ENCODE measurements at places on chromosomes 1 and 21.

DNA sequence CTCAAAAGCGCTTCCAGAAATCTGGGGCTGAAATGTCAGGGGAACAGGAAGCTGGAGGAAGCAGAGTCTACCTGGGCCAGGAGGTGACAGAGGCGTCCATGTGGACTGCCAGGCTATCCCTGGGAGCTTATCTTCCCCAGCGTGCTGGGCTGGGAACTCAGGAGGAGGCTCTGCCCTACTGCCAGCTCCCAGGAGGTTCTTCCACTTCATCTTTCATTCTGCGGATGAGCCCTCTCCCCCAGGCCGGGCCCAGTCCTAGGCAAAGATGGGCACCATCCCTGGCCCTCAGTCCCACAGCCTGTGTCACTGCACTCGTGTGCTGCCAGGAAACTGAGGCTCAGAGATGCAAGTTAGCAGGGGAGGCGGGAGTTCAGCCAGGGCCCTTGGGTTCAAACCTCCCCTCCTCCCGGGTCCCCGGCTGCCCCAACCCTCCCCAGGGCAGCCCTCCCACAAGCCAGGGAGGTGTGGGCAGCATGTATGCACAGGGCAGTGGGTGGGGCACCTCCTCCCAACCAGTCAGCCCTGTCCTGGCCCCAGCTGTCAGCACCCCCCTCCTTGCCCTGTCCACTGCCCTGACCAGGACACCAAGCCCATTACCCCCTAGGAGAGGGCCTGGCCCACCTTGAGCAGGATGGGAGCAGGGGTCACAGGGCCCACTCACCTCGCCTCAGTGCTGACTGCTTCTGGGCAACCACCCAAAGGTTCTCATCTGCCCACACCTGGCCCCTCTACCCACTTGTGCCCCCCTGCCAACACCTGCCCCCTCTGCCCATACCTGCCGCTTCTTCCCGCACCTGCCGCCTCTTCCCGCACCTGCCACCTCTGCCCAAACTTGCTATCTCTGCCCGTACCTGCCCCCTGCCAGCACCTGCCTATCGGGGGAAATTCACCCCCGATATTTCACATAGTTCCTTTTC is 226.0 kb downstream of the NPHP4 start:
- DNase-seq, result no peak

GRCh38 chr1:7564137-7564536 is 207.0 kb upstream of the VAMP3 start:
- no peak for DNase-seq

GRCh38 chr21:30211071-30211470 is 4.8 kb downstream of the CLDN8 start:
- peak; percentile 28 for DNase-seq

DNA sequence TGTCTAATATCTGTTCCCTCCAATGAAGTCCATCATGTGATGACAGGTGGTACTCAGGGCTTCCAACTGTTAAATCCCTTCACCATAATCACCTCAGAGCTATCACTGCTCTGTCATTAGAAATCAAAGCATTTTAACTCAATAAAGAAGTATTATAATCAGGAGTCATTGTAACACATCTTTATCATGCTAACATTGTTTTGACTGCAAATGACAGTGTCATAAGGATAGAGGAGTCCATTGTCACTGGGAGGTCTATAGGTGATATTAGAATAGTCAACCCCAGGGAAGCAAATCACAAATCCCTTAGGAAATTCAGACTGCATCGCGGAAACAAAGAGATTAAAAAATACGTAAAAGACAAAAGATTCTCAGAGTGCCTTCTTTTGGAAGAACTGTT is 30.8 kb downstream of the LRRC53 start:
- no peak for DNase-seq

GRCh38 chr1:114339379-114339778 is 171.6 kb downstream of the TRIM33 start:
- DNase-seq, result no peak

GRCh38 chr1:40252601-40253000 is 4.9 kb downstream of the TMCO2 start:
- no peak for DNase-seq

DNA sequence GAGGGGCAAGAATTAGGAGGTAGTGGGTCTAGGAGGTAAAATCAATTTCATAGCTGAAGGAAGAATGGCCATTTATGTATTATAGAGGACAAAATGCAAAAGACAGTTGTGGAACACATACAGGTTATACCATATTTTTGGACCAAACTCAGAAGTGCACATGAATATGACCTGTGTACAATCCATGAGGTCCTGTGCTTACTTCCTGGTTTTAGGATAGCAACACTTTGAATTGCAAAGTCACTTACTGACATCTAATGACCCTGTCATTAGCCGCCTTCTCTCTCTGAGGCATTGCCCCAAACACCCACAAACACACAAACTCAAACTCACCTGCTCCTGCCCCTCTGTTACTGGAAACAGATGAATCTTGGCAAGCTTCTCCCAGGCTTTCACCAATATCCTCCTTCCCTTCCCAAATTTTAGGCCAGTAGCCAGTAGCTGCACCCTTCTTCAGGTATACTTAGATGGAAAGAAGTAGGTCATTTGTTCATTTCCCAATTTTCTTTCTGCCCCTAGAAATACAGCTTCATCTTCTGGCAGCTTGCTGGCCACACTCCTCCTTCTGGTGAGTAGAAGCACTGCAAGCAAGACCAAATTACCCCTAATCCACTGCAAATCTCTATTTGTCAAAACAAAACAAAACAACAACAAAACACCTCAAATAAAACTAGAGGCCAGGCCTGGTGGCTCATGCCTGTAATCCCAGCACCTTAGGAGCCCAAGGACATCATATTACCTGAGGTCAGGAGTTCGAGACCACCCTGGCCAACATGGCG is 13.7 kb upstream of the RPL5 start:
- DNase-seq, result no peak

GRCh38 chr1:85606414-85606800 is 25.8 kb downstream of the CCN1 start:
- no peak for DNase-seq

DNA sequence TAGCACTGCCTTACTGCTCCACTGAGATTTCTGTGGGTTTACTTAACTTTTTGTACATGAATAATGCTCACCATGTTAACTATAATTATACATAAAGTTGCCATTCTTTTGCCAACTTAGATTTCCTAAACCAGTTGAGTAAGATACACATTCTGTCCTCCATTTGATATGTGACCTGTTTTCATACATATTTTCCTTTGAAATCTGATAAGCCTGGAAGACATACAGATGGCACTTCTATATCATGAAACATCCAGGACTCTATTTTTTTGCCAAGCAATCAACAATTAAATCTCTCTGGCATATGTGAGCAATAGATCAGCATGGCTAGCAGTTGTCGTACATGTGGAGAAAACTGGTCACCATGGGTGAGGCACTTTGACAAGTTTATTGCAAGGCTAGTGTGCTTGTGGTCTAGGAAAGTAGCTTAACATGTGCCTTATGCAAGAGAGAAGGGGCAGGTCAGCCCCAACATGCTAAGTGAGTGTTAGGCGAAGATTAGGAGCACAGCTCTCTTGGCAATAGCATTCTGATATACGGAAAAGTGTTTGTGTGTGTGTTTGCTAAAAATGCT is 14.2 kb downstream of the PRRX1 start:
- DNase-seq, result peak; percentile 43

DNA sequence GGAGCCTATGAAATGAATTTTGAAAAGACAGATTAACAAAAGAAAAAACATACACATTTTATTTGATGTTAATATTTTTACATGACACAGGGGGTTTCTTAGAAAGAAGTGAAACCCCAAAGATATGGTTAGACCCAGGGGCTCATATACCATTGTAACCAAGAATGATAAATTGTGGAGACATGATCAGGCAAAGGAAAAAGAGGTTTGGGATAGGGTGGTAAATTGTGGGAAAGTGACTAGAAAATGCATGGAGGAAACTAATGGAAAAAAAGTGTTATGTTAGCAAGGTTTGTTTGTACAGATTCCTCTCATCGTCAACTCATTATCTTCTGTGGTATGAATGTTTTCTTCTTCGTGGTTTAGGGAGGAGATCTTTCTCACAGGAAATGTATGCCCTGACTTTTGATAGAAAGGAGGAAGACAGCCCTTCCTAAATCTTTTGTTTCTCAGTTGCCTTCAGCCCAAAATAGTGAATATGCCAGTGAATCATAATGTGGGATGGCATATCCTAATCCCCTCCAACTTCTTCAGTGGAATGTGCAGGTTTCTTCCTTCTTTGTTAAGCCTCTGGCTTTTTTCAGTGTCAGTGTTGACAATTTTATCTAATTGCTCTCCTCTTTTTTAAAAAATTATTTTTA is 140.4 kb upstream of the UBE2U start:
- DNase-seq, result no peak

DNA sequence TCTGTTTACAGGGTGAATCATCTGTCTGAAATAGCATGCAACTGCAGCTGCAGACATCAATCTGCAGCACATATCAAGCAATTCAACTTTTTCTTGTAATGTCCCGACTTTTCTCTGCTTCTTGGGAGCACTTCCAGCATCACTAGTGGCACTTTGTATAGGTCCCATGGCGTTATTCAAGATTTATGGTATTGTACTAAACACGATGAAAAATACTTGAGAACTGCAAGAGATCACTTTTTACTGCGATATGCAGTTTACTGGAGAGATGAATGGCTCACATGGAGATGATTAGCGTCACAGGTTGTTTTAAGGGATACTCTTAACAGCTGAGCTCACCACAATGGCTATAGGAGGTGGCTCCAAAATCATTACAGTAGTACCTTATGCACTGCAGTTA is 7.2 kb upstream of the SCMH1 start:
- DNase-seq, result no peak

- no peak for DNase-seq
Measured at GRCh38 chr21:16040601-16041000, 310.8 kb downstream of the USP25 start.

- DNase-seq, result no peak
Measured at GRCh38 chr1:193070386-193070753, 11.0 kb downstream of the RO60 start.

GRCh38 chr1:22665752-22666151 is 12.7 kb downstream of the C1QB start:
- DNase-seq, result no peak

DNA sequence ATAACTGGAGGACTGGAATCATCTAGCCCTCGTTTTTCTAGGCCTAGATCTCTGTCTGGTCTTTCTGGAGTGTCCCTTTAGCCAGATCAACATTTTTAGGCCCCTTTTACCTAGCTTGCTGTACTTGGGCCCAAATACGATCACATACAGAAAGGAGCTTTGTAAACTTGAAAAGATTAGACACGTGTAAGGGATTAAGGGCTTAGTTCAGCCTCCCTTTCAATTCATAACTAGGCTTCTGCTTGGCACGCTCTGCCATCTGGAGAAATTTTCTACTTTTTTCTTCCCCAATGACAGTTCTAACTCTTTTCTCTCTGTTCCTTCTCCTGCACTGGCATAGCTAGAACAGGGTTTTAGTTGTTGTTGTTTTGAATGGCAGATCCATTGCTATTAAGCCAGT is 153.3 kb upstream of the BEND5 start:
- DNase-seq, result no peak

- no peak for DNase-seq
Measured at GRCh38 chr21:44427241-44428120, 27.8 kb upstream of the LRRC3 start.

- no peak for DNase-seq
Measured at GRCh38 chr1:236240675-236241074, 41.1 kb downstream of the ERO1B start.

- no peak for DNase-seq
Measured at GRCh38 chr1:40160806-40161124, 422 bp upstream of the RLF start.

DNA sequence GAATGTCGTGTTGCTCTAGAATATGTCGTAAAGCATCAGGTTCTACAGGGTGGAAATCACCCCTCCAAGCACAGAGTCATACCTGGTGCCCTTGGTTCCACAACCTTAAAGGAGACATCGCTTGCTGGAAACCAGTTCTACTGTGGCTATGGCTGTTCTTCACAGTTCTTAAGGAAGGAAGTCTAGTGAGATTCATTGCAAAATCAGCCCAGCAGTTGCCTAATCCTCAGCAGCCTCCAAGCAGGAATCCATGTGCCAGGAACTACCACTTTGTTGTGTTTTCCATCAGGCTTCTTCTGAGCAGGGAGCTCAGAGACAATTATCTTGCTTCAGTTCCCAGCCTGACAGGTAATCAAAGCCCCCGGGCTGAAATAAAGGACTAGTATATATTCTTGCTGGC is 45.0 kb upstream of the SLC35F3 start:
- DNase-seq, result no peak

GRCh38 chr21:45801989-45802388 is 158.5 kb downstream of the PCBP3 start:
- DNase-seq, result no peak

- DNase-seq, result no peak
Measured at GRCh38 chr1:116537898-116538297, 32.9 kb downstream of the CD58 start.

DNA sequence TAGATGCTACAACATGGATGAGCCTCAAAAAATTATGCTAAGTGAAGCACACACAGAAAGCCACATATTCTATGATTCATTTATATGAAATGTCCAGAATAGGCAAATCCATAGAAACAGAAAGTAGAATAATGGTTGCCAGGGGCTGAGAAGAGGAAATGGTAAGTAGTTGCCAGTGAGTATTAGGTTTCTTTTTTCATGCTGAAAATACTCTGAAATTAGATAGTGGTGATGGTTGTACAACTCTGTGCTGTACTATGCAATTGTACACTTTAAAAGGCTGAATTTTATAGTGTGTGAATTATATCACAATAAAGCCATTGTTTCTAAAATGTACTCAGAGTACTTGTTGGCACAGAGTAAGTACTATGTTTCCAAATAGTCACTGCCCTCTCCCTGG is 15.5 kb upstream of the GFI1 start:
- DNase-seq, result no peak

DNA sequence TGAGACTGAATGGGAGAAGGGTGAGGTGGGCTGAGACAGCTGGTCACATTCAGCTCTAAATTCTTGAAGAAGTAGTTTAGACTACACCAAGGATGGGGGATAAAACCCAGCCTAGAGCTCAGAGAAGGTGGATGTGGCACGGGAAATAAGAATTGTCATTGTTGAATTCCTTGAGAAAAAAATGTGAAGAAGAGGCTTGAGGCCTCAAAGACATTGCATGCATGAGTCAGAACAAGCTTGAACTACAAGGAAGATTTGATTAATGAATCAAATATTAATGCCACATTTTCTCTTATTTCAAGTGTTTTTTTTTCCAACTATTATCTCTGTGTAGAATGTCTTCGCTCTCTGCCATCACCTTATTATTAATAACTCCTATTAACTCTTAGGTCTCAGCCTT is 58.9 kb downstream of the MAP3K7CL start:
- no peak for DNase-seq

GRCh38 chr21:26956216-26956615 is 10.7 kb downstream of the ADAMTS5 start:
- no peak for DNase-seq

- DNase-seq, result no peak
Measured at GRCh38 chr1:59776960-59777852, 37.5 kb upstream of the HOOK1 start.

- no peak for DNase-seq
Measured at GRCh38 chr1:52424813-52425212, 20.4 kb downstream of the PRPF38A start.

- no peak for DNase-seq
Measured at GRCh38 chr1:56156971-56157876, 422.1 kb downstream of the PLPP3 start.
